ENCODE measurements at places on chromosomes 1 and 21.
A peak's percentile ranks its signal among the peaks of the same experiment; 100 is the strongest.

DNA sequence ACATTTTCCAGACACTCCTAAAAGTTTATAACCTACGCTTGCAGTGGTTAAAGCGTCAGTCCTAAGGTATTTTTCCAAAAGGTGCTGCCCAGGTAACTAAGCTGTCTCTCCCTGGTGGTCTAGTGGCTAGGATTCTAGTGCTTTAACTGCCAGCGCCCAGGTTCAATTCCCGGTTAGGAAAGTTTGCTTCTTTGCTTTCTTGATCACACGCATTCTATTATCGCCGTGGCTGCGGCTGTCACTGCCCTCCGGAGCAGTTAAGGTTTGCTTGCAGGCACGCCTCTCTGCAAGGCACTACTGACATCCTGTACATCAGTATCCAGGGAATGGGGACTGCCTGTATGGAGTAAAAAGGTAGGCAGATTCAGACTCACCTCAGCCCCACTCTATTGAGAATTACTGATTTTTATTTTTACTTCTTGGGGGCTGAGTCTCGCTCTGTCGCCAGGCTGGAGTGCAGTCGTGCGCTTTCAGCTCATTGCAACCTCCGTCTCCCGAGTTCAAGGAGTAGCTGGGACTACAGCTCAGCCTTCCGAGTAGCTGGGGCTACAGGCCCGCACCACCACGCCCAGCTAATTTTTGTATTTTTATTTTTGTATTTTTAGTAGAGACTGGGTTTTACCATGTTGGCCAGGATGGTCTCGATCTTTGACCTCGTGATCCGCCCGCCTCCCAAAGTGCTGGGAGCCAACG lies 53.2 kb upstream of the CFAP126 start:
- DNase-seq: no peak

- DNase-seq: no peak
Measured at GRCh38 chr1:245603311-245603865, 448.6 kb downstream of the KIF26B start.

DNA sequence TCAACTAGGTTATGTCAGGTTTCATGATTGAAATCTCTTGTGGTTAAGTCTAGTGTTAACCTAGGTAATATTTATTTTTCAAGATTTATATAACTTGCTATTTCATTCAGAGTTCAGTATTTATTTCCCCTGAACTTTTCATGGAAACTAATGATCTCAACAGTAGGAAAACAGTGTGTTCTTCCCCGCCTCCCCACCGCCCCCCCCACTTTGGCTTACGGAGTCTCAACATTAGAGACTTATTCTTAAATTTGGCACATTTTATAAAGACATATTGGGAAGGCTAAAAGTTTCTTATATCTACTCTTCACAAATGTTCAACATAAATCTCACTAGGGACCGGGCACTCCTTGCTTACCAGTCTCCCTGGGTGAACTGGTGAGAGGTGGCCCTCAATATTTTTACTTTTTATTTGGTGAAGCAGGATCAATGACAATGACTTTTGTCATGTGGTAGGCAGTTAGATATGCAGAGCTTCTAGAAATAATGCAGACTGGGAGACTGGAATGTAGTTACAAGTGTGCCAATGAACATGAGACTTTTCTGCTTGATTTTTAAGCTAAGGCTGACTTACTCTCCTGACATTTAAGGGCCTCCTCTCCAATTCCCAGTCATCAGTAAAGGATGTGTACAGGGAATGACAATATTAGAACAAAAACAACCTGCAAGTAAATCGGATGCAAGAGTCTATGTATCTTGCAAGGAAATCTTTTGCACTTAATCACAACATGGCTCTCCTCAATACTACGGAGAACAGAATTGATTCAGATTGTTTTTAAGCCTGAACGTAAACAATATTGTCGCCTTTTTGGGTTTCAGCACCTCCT lies 1.7 kb upstream of the MAN1A2 start:
- no peak for DNase-seq

- DNase-seq: no peak
Measured at GRCh38 chr21:44539991-44540666, at the start of gene KRTAP10-1. Gene KRTAP10-1 (minus strand): TSS chr21:44540195. CDS start chr21:44540150, 45 bp downstream.

- DNase-seq: no peak
Measured at GRCh38 chr1:106278716-106279115, 777.8 kb upstream of the PRMT6 start.

- no peak for DNase-seq
Measured at GRCh38 chr1:225228871-225229303, 199.0 kb downstream of the LBR start.

GRCh38 chr21:26946744-26947446 lies 20.0 kb downstream of the ADAMTS5 start:
- no peak for DNase-seq

- no peak for DNase-seq
Measured at GRCh38 chr21:34027721-34028461, 45.5 kb upstream of the MRPS6 start.

DNA sequence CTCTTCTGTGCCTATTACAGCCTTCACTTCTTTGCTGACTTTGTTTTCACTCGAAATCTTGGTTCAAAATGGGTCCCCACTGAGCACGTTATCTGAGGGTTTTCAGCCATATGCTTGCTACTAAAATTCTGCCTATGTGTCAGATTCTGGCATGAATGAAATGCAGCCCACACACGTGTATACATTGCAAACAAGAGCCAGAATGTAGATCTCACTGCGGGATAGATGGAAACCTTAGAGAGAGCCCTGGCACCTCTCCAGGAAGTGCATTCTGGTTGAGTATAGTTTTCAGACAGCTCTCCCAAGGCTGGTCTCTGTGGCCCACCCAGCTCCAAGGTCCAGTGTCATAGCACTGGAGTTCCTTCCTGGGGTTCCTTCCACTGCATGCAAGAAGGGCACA lies 234.7 kb upstream of the GJB5 start:
- DNase-seq: no peak

- no peak for DNase-seq
Measured at GRCh38 chr1:161273402-161273801, 14.9 kb downstream of the PCP4L1 start.

- no peak for DNase-seq
Measured at GRCh38 chr1:1275836-1276235, 2.2 kb upstream of the UBE2J2 start.

GRCh38 chr1:175673371-175674150 lies 69.8 kb downstream of the TNR start:
- peak; percentile 82 for DNase-seq

DNA sequence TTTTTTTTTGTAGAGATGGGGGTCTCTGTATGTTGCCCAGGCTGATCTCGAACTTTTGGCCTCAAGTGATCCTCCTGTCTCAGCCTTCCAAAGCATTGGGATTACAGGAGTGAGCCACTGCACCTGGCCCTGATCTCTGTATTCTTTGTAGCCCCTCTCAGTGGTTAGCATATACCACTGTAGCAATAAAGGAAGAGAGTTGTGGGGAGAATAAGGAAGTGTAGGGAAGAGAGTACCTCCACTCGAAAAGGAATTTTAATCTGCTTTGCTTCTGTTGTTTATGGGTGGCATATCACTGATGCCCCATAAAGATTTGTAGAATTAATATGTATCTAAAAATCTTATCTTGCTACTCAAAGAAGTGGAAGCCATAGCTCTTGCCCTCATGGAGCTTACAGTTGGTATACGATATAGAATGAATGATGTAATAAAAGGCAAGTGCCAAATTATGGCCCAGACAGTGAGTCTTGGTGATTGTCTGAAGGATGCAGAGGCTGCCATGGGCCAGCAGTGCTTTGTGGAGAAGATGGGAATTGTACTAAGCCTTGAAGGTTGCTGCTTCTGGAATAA lies 96.0 kb downstream of the CLIC6 start:
- DNase-seq: no peak

DNA sequence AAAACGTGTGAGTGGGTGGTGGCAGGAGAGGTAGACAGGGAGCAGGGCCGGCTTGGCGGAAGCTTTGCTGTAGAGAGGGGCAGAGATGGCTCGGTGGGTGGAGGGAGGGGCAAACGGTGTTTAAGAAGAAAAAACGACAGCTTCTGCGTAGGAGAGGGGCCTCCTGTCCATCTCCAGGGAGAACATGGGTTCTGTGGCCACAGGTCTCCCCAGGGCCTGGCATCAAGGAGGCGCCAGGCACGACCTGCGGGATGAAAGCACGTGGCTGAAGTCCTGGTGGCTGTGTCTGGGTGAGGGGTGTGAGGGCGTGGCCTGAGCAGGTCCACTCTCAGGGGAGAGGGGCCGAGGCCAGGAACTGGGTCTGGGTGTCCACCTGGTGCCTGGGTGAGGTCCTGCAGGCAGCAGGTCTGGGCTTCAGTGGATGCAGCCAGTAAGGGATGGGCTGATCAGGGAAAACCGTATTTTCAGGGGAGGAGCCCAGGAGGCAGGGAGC lies 940 bp upstream of the PRKCZ start:
- DNase-seq: no peak

DNA sequence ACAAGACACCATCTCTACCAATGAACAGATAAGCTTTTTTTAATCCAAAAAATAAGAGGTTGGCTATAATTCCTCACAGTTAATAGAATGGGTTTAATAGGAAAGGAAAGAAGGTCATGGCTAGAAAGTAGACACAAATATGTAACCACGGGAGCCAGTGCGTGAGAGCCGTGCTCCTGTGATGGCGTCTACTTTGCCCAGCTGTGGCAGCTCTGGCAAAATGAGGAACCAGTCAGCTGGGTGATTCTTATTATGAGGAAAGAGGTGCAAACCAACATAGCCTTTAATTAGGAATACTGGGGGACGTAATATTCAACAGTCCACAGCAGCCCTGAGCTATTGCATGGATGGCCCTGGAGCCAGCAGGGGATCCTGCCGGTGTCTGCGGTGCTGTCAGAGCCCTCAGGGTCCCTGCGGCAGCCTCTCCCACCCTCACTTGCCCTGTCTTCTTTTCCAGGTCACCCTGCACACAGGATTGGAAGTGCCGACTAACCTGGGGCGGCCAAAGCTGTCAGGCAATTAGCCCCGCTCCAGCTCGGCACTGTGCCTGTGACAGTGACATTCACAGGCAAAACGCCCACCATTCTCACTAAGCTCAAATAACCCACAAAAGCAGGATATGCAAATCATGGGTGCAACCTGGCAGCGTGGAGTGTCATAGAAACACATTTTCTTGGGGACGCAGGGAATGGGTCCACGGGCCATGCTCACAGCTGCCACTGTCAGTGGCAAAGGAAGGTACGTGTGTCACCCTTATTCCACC lies 25.9 kb upstream of the GNPAT start:
- DNase-seq: no peak

DNA sequence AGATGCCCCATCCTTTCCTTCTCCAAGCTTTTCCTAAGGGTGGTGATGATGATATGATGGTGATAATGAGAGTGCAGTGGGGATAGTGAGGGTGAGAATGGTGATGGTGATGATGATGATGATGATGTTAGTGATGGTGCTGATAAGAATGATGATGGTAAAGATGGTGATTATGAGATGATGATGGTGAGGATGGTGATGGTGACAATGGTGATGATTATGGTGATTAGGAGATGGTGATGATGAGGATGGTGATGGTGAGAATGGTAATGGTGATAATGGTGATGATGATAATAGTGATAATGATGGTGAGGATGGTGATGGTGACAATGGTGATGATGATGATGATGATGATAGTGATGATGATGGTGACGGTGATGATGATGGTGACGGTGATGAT lies 4.0 kb downstream of the BSND start:
- DNase-seq: no peak

- no peak for DNase-seq
Measured at GRCh38 chr1:232172563-232172962, 457.4 kb downstream of the SIPA1L2 start.

DNA sequence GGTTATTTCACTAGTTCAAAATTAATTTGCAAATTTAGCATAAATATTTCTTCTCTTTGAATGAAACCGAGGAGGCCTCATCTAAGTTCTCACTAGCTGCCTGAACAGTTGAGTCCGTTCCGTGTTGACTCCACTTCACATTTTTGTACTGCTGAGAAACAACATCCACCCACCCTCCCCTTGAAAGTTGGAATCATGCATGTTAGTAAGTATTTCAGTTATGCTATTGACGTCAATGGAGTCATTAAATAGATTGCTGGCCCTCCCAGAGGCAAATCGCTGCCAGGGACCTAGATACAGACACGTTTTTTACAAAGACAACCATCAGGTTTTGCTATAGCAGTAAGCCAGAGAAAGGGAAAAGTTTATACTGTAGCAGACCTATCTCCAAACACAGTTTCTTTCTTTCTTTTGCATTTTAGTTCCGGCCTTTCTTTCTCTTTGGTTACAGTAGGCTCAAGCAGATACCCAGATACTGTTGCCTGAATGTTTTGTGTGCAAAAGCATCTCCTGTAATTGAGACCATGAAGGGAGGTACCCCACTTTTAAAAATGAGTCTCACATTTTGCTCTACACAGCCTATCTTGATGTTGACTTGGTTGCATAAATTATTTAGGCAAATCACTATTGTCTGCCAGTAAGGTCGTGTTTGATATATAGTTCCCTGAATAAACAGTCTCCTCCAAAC lies 262.6 kb upstream of the SGIP1 start:
- peak; percentile 98 for DNase-seq

DNA sequence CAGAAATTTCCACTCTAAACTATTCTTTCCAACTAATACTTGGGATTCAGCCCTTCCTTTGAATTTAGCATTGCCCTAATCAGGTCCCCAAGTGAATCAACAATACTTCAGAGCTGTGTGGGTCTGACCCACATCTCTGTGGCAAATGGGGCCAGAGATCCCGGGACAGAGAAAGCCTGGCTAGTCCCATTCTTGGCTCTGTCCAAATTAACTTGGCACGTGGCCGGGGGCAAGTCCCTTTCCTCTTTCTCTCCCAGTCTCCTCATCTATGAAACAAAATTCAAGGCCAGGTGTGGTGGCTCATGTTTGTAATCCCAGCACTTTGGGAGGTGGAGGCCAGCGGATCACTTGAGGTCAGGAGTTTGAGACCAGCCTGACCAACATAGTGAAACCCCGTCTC lies 6.3 kb upstream of the ZC3H12A start:
- DNase-seq: no peak

DNA sequence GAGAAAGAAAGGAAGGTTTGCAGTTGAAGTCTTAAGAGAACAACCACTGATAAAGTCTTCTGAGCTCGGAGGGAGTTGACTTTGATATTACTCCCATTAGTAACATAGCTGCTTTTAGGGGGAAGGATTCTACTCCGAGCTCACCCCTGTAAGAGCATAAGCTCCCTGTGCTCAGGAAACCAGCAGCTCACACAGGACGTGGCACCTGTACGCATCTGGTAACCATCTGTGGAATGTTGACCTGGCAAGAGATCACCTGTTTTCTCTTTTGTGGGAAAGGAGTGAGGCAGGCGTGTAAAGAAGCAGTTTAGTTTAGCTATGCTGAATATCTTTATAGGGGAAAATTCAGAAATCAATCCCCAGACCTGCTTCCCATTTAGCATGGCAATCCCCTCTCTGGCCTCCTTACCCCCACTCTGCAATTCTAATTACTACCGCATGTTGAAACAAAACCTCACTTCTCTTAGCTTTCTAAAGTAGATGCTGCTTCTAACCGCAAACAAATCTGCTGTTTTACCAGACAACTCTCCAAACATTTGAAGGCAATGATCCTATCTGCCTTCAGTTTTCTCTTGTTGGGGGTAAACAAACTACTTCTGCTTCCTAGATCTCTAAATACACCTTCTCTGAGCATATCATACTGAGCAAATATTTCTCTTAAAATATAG lies 121.8 kb upstream of the KCNK1 start:
- DNase-seq: no peak
